ENCODE measurements at places on chromosomes 1 and 21.
A peak's percentile ranks its signal among the peaks of the same experiment; 100 is the strongest.

DNA sequence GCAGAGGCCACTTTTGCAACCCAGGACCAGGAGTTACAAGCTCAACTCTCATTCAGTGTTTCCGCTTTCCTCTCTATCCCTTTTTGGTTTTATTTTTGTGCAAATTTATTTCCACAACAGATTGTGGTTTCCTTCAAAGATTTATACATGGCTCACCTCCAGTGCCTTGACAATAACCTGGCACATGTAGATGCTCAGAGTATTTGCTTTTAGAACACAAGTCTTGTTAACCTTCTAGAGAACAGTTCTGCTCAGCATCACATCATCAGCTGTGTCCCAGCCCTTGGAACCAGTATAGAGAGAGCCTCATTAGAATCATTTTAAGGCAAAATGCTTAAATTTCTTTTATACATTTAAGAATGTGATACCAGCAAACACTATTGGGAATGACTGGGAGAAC, 133.7 kb downstream of the TENT5C start:
- no peak for DNase-seq

DNA sequence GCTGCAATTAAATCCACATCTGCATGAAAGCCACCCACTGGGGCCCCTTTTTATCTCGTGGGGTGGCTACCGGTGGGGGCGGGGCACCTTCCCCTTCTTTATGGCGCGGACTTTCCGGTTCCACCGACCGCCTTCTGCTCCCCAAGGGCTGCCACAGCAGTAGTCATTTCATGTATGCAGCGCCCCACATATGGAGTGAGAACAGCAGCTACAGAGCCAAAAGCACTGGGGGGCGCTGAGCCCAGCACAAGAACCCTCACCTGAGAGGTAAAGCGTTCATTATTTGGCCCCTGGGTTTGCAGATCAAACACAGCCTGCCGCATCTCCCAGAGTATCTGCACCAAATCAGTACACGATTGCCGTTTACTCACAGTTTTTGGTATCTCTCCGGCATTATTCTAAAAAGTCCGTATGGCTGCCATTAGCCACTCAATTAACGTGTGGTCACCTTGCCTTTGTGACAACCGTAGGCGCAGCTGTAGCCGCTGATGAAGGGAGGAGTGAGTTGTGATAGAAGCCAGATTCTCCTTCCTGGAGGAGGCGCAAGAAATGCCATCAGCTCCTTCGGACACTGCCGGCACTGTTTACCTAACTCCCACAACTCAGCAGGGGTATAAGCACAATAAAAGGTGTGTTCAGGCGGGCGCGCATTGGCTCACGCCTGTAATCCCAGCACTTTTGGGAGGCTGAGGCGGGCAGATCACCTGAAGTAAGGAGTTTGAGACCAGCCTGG, 30.4 kb upstream of the CR2 start:
- DNase-seq, result no peak

- DNase-seq, result no peak
Measured at GRCh38 chr1:21379571-21379970, 60.4 kb upstream of the NBPF3 start.

DNA sequence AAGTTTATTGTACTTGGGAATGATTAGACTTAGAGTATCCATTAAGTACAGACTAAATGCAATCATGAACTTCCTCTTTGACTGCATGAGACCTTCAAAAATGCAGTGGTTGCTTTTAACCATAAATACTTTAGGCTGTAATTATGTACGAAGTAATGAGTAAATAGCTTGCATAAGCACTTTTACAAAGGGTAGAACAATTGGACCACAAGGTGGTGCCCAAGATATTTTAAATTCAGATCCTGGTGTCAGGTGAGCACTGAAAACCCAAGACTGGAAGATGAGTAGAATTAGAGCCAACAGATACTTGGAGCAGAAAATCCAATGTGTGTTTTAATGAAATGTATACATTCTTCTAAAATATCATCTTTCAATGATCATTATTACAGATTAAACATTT, 43.4 kb upstream of the RHOU start:
- peak; percentile 59 for DNase-seq

DNA sequence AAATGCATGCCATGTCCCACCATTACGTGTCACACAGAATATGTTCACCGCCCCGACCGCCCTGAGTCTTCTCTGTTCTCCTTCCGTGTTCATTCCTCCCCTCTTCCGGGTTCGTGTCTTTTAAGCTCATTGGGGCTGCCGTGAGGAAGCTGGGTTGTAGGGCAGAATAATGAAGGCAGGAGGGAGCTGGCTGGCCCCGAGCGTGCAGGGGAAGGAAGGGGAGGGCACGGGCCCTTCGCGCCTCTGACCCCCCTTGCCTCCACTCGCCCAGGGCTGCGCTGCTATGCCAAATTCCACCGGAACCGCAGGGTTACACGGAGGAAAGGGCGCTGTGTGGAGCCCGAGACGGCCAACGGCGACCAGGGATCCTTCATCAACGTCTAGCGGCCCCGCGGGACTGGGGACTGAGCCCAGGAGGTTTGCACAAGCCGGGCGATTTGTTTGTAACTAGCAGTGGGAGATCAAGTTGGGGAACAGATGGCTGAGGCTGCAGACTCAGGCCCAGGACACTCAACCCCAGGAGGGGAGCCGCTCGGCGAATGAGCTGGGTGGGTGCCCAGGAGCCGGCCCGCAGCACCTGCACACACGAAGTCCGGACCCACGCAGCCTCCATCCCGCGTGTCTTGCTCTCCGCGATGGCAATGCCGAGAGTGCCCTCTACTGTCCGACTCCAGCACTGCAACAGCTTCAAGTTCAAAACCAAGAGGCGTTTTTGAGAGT, 16.5 kb upstream of the AGTRAP start:
- peak; percentile 53 for DNase-seq

DNA sequence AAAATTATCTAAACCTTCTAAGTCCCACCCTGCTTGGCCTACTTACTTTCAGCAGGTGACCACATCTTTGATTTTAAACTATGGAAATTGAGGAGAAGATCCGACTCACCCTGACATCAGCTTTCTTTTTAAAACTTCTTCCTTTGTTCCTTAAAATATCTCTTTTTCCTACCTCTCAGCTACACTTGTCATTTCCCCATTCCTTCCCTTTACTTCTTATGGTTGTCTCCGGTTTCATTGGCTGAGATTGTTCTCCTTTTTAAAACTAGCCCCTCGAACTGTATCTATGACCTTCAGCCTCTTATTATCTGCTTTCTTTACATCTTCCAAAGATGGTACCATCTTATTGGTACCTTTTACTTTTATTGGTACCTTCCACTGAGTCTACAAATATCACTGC, 87.8 kb upstream of the NRIP1 start:
- DNase-seq, result no peak

GRCh38 chr21:45590246-45590725, 48.0 kb upstream of the SLC19A1 start:
- DNase-seq, result no peak

DNA sequence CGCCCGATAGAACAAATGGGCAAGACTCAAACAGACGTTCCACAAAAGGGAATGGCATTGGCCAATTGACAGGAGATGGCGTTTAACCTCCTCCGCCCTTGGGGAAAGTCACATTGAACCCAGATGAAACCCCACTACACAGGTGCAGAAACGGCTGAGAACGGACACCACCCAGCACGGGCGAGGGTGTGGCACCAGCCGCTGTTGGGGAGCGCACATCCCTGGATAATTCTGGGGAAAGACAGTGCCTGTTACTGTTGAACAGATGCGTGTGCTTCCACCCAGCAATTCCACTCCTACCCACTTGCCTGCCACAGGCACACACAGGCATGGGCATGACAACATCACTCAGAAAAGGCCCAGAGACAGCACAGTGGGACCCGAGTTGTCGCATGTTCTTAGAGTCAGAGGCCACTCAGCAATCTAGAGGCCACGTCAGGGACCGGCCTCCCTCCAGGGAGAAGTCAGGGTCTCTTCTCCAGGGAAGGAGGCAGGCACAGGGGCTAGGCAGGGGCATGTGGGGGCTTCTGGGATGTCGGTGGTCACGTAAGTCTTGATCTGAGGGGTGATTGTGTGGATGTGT, 15.2 kb downstream of the PRXL2B start:
- no peak for DNase-seq

- DNase-seq, result peak; percentile 62
Measured at GRCh38 chr1:160070243-160071163, 543 bp upstream of the KCNJ10 start.

GRCh38 chr1:27402349-27402754, 9.9 kb downstream of the GPR3 start:
- peak; percentile 43 for DNase-seq

- DNase-seq, result no peak
Measured at GRCh38 chr1:25095635-25096200, 136.6 kb downstream of the SYF2 start.

DNA sequence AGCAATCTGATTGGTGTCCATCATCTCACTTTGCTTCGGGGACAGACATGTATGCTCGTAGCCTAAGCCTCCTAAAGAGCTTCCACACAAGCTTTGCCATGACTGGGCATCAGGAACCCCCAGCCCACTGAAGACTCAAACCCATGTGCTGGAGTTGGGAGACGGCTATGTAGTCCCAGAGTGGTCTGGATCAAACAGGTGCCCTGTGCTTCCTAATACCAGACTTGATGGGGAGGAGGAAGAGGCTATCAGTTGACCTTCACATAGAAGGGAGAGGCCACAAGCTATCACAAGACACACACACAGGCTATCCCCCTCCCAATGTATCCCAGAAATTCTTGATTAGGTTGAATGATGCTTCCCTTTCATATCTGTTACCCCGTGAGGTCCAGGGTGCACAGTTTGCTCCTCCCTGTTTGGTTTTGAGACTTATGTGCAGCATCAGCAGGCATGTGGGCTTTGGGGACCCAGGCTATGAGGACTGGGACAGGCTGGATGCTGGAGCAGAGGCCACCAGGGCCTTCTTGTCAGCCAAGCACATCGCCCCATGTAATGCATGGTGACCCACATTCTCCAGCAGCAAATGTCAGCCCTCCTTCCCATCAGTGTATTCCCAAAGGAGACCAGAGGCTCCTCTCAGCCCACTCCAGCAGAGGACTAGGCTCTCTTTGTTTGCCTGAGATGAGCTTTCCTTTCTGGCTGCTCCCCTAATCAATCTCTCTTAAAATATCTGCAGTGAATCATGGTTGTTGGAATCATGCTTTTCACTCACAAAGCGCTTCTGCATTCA, 159.8 kb downstream of the GRIK3 start:
- DNase-seq, result no peak

GRCh38 chr1:244313346-244313745, 138.4 kb downstream of the ADSS2 start:
- no peak for DNase-seq

- no peak for DNase-seq
Measured at GRCh38 chr1:173038875-173039554, 11.7 kb downstream of the TNFSF18 start.

Data from ELR (cell line).